Cardiac septum (tissue), 1 donor: ENCODE measurements at places on chromosomes 3 and 15. TPM values are rescaled to one million over a fixed set of nuclear protein-coding genes. Genes with fewer than 3 reads are reported as not detected.

GCSAM gene
- not detected for total RNA-seq

MUC4 gene
- 0.03 TPM for total RNA-seq

ATP13A5 gene
- total RNA-seq = not detected

CRABP1 gene
- total RNA-seq = not detected

TMC3 gene
- not detected for total RNA-seq

EOMES gene
- total RNA-seq = not detected

GHRL gene
- 0.48 TPM for total RNA-seq

DPPA2 gene
- total RNA-seq = not detected

IGSF11 gene
- 1.8 TPM for total RNA-seq

CYP1A2 gene
- total RNA-seq = not detected

PPP4R2 gene
- total RNA-seq = 46.6 TPM

ITPKA gene
- total RNA-seq = 1.0 TPM

BBS4 gene
- total RNA-seq = 12.1 TPM

ALDH1A3 gene
- total RNA-seq = 7.8 TPM

CCDC39 gene
- total RNA-seq = not detected

MCTP2 gene
- 1.5 TPM for total RNA-seq

NR1I2 gene
- total RNA-seq = 0.08 TPM
